ENCODE measurements at places on chromosomes 1 and 21.

- DNase-seq: no peak
These were observed 156.6 kb downstream of the SIPA1L2 start for GRCh38 chr1:232473324-232473723.

DNA sequence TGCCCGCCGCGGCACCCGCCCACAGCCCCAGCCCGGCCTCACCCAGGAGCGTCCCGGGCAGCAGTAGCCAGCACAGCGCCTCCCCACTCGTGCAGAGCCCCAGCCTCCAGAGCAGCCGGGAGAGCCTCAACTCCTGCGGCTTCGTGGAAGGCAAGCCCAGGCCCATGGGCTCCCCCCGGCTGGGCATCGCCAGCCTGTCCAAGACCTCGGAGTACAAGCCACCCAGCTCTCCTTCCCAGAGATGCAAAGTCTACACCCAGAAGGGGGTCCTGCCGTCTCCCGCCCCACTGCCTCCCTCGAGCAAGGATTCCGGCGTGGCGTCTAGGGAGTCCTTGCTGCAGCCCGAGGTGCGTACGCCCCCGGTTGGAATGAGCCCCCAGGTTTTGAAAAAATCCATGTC, 531.2 kb downstream of the KIF26B start:
- no peak for DNase-seq

DNA sequence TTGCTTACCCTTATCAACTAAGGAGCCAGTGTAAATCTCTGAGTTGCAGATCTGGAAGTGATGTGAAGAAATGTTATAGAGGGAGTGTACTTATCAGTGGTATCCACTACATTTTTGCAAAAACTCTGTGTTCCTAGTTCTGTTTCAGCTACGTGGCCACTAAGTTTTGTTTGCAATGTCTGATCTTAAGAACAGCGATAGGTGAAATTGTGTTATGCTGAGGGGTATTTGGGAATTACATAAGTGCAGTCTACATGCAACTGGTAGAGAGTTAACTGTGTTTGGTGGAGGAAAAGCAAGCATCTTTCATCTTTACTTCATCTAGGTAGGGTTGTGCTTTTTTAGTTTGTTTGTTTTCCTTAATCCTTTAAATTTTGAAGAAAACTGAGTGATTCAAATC, 198.8 kb upstream of the SGIP1 start:
- DNase-seq: no peak

DNA sequence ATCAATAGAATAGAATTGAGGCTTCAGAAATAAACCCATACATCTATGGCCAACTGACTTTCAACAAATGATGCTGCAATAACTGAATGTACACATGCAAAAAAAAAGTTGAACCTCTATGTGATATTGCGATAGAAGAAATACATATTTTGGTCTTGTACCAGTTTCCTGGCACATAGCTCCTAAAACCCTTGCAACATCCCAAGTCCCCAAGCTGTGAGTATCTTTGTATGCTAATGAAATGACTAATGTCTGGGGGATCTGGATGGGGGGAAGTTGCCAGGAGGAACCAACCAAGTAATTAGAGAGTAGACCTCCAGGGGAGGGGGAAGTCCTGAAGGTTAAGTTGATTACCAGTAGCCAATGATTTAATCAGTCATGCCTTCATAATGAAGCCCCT, 24.4 kb downstream of the BLZF1 start:
- DNase-seq: no peak
